ENCODE measurements at places on chromosomes 6 and 20. TPM values are rescaled to one million over a fixed set of nuclear protein-coding genes. Genes with fewer than 3 reads are reported as not detected.

- H3K36me3 ChIP-seq: peaks cover 44% of the 10 kb centered on the region
- peak overlapping the region; percentile 90 for H3K4me3 ChIP-seq
- H3K27ac ChIP-seq: peak overlapping the region; percentile 98
- H3K27me3 ChIP-seq: no peaks in the 10 kb centered on the region
- no peak for DNase-seq
- H3K4me1 ChIP-seq: peaks cover 69% of the 10 kb centered on the region
Observed at GRCh38 chr20:57393321-57394120, 2.3 kb downstream of the RBM38 start.

Gene UBE3D
- 8.1 TPM for total RNA-seq

Gene UBD
- not detected for total RNA-seq

Gene OPN5
- total RNA-seq: not detected

GRCh38 chr20:20492521-20493332 lies 124.8 kb downstream of the INSM1 start:
- H3K27ac ChIP-seq: no peak overlapping the region
- no peaks in the 10 kb centered on the region for H3K4me1 ChIP-seq
- no peak overlapping the region for H3K4me3 ChIP-seq
- no peaks in the 10 kb centered on the region for H3K27me3 ChIP-seq
- no peak for DNase-seq

GRCh38 chr6:47246551-47246950 lies 63.2 kb downstream of the TNFRSF21 start:
- no peaks in the 10 kb centered on the region for H3K36me3 ChIP-seq
- DNase-seq: no peak
- no peak overlapping the region for H3K4me3 ChIP-seq
- peak overlapping the region; percentile 37 for H3K27ac ChIP-seq

Gene MEI4
- 0.14 TPM for total RNA-seq

Gene TDRD6
- 0.05 TPM for total RNA-seq

GRCh38 chr6:100464162-100464851 lies 414 bp downstream of the SIM1 start:
- peaks cover 80% of the 10 kb centered on the region for H3K27me3 ChIP-seq
- no peak for DNase-seq
- no peak overlapping the region for H3K27ac ChIP-seq
- H3K4me1 ChIP-seq: peaks cover 29% of the 10 kb centered on the region

GRCh38 chr20:53445321-53445731 lies 148.3 kb downstream of the ZNF217 start:
- no peak overlapping the region for H3K4me3 ChIP-seq
- DNase-seq: no peak
- no peak overlapping the region for H3K27ac ChIP-seq
- peaks cover 22% of the 10 kb centered on the region for H3K36me3 ChIP-seq
- no peaks in the 10 kb centered on the region for H3K4me1 ChIP-seq
- H3K27me3 ChIP-seq: no peaks in the 10 kb centered on the region

Gene CST8
- total RNA-seq: not detected

Gene FAM135A
- total RNA-seq: 10.9 TPM

GRCh38 chr6:157203764-157204163 lies 119.6 kb downstream of the TMEM242 start:
- H3K27me3 ChIP-seq: no peaks in the 10 kb centered on the region
- no peak for DNase-seq
- no peak overlapping the region for H3K4me3 ChIP-seq
- H3K27ac ChIP-seq: peak overlapping the region; percentile 15

Gene SLPI
- total RNA-seq: not detected

DNA sequence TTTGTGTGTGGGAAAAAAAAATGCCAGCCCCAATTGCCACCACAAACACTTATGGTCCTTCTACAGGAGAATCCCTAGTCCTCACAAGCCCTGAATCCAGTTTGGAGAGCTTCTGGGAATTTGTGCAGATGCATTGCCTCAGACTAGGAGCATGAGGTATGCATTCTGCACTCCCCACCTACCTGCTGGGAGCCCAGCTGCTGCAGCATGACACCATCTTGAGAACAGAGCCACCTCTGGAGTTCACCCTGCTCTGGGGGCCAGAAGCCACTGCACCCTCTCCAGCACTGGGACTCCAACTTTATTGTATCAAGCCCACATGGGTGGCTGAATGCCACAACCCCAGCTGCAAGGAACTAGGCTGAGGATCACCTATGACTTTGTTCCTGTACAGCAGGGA lies 568.5 kb upstream of the ID4 start:
- no peak overlapping the region for H3K27ac ChIP-seq
- H3K27me3 ChIP-seq: no peaks in the 10 kb centered on the region
- no peak for DNase-seq
- no peaks in the 10 kb centered on the region for H3K4me1 ChIP-seq

Gene KCNS1
- total RNA-seq: not detected

GRCh38 chr20:1874450-1875182 lies 20.6 kb upstream of the SIRPA start:
- peaks cover 43% of the 10 kb centered on the region for H3K27me3 ChIP-seq
- H3K36me3 ChIP-seq: no peaks in the 10 kb centered on the region
- H3K27ac ChIP-seq: no peak overlapping the region
- DNase-seq: no peak
- H3K4me3 ChIP-seq: no peak overlapping the region

- DNase-seq: no peak
- H3K4me1 ChIP-seq: no peaks in the 10 kb centered on the region
- peaks cover 3% of the 10 kb centered on the region for H3K27me3 ChIP-seq
- H3K36me3 ChIP-seq: no peaks in the 10 kb centered on the region
- H3K27ac ChIP-seq: no peak overlapping the region
Observed at GRCh38 chr20:12305188-12305950, 387.7 kb downstream of the BTBD3 start.

Gene MACROD2
- 1.1 TPM for total RNA-seq

- H3K27me3 ChIP-seq: peaks cover 43% of the 10 kb centered on the region
- H3K27ac ChIP-seq: no peak overlapping the region
- peaks cover 32% of the 10 kb centered on the region for H3K4me1 ChIP-seq
- no peak for DNase-seq
- H3K36me3 ChIP-seq: peaks cover 2% of the 10 kb centered on the region
Observed at GRCh38 chr6:127515234-127515793, 3.8 kb downstream of the MTCL3 start.

DNA sequence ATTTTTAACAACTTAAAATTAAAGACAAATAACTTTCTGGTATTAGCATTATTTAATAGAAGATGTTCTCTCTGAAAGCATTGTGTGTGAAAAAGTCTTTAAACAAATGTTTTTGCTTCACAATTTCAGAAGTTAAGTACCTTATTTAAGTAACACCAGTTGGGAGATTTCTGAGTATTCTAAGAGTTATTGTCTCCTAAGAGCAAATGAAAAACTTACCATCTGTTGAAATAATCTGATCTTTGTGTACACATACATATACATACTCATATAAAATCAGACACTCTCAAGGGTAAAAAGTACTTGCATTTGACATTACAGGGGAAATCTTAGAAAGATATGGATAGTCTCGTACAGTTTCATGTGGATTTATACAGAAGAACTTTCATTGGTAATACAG lies 2.4 kb downstream of the BTBD3 start:
- no peak for DNase-seq
- H3K4me3 ChIP-seq: no peak overlapping the region
- no peaks in the 10 kb centered on the region for H3K36me3 ChIP-seq
- H3K4me1 ChIP-seq: peaks cover 18% of the 10 kb centered on the region
- no peaks in the 10 kb centered on the region for H3K27me3 ChIP-seq
- no peak overlapping the region for H3K27ac ChIP-seq

DNA sequence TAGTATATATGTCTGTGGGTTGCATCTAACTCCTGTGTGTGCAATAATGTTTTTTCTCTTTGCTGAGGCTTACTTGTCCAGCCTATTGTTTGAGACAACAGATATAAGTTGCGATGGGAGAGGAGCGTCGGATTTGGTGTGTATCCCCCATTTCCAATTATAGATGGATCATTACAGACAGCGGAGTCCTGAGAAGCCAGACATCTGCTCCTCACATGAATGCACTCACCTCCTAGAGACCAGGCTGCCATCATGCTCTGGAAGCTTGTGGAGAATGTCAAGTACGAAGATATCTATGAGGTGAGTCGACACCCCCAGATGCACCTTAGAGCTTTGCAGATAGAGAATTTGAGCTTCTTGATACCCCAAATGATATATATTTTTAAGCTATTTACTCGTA lies at the start of gene TFAP2B:
Gene TFAP2B, plus strand, starts transcription at position 199 of the 400 bp plus-strand sequence. Its CDS starts 21 bp downstream, at position 220.
- no peak within 1 kb of the TSS for H3K27ac ChIP-seq
- H3K4me3 ChIP-seq: no peak within 1 kb of the TSS
- no peak for DNase-seq

- DNase-seq: no peak
- no peak overlapping the region for H3K4me3 ChIP-seq
- H3K27ac ChIP-seq: no peak overlapping the region
- H3K36me3 ChIP-seq: peaks cover 7% of the 10 kb centered on the region
- no peaks in the 10 kb centered on the region for H3K27me3 ChIP-seq
Observed at GRCh38 chr6:51166914-51167313, 348.2 kb downstream of the TFAP2B start.

GRCh38 chr6:114284281-114284680 lies 58.5 kb downstream of the HS3ST5 start:
- no peaks in the 10 kb centered on the region for H3K36me3 ChIP-seq
- H3K27ac ChIP-seq: no peak overlapping the region
- H3K4me1 ChIP-seq: no peaks in the 10 kb centered on the region
- no peak for DNase-seq
- peaks cover 3% of the 10 kb centered on the region for H3K27me3 ChIP-seq

Gene SLC52A3
- not detected for total RNA-seq

DNA sequence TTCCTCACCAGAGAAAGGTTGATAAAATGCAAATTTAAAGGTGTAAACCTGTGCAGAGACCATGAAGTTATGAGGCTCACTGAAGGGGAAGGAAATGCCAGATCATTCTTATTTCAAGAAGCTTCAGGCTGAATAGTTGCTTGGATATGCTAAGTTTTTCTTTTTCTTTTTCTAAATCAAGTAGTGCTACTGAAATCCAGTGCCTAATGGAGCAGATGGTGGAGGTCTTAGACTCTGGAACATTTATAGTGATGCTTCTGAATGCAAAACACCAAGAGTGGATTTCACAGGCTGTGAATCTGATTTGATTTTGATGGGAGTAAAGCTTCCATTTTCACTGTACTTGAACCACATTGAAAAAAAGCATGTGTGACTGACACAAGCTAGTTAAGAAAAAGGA lies 151.2 kb upstream of the BEND3 start:
- H3K27me3 ChIP-seq: no peaks in the 10 kb centered on the region
- no peak overlapping the region for H3K4me3 ChIP-seq
- DNase-seq: no peak
- peaks cover 28% of the 10 kb centered on the region for H3K36me3 ChIP-seq
- no peak overlapping the region for H3K27ac ChIP-seq

GRCh38 chr6:46491628-46492547 lies 639 bp upstream of the RCAN2 start:
- DNase-seq: no peak
- H3K36me3 ChIP-seq: no peaks in the 10 kb centered on the region
- H3K27me3 ChIP-seq: peaks cover 47% of the 10 kb centered on the region
- peaks cover 6% of the 10 kb centered on the region for H3K4me1 ChIP-seq
- peak overlapping the region; percentile 51 for H3K4me3 ChIP-seq

- no peaks in the 10 kb centered on the region for H3K27me3 ChIP-seq
- H3K4me1 ChIP-seq: no peaks in the 10 kb centered on the region
- no peak overlapping the region for H3K27ac ChIP-seq
- H3K36me3 ChIP-seq: no peaks in the 10 kb centered on the region
Observed at GRCh38 chr6:9361749-9362148, 926.4 kb upstream of the SLC35B3 start.

Gene B3GALT4
- total RNA-seq: 41.9 TPM

DNA sequence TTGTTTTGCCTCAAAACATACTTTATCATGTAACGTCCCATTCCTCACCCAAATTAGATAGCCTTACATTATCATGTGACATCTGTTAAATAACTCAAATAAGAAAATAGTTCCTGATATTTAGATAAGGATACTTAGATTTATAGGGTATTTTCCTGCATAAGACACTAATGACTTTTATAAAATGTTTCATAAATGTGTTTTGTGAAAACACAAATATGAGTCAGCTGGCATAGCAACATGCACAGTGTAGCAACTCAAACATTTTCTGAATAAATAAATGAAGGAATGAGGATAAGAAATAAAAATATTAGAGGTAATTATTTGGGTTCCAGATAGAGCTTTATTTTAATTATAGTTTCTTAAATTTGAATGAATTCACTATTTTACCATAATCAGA lies 460.4 kb upstream of the PLCB4 start:
- no peak for DNase-seq
- H3K27ac ChIP-seq: no peak overlapping the region
- peaks cover 4% of the 10 kb centered on the region for H3K4me1 ChIP-seq
- no peak overlapping the region for H3K4me3 ChIP-seq
- no peaks in the 10 kb centered on the region for H3K36me3 ChIP-seq

- DNase-seq: no peak
- no peaks in the 10 kb centered on the region for H3K36me3 ChIP-seq
- peak overlapping the region; percentile 90 for H3K4me3 ChIP-seq
- H3K27me3 ChIP-seq: no peaks in the 10 kb centered on the region
- peak overlapping the region; percentile 89 for H3K27ac ChIP-seq
Observed at GRCh38 chr6:53547166-53547810, 2.4 kb upstream of the GCLC start.

Gene MYL9
- not detected for total RNA-seq

DNA sequence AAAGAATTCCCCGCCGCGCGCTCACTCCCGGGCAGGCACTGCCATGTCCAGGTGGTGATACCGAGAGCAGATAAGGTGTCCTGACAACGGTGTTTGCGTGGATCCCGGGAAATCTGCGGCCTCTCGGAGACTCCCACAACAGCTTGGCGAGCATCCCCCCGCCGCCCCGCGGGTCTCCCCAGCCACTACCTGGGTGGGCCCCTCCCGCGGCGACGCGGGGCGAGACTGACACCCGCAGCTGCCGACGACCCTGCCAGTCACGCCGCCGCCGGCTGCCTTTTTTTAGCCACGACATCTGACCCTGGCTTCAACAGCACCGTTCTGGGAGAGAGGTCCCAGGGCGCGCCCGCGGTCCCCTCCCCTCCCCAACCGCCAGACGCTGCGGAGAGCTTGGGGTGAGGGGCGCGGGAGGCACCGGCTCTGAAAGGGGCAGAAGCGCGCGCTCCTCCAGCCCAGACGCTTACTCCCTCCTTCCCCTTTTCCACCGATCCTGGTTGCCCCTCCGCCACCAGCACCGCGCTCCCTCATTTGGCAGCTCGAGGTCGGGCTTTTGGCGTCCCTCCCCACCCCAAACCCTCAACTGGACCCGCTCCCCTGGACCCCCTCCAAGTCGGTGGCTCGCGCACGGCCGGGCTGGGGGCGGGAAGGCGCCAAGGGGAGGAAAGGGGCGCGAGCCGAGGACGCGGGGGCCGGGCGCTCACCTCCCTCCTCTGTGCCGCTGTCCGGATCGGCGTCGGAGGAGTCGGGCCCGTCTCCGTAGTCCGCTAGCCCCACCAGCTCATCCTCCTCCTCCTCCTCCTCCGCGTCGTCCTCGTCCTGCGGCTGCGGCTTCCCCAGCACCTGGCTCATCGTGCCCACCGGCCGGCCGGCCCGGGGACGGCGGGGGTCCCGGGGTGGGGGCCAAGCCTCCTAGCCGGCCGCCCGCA lies 665 bp downstream of the RRAGD start:
- H3K27ac ChIP-seq: no peak overlapping the region
- H3K27me3 ChIP-seq: peaks cover 4% of the 10 kb centered on the region
- H3K4me3 ChIP-seq: peak overlapping the region; percentile 89
- DNase-seq: peak; percentile 65
- H3K4me1 ChIP-seq: peaks cover 16% of the 10 kb centered on the region

All from naive thymus-derived CD8-positive, alpha-beta T cell (primary cell).